ENCODE measurements at places on chromosomes 5 and 9. TPM values are rescaled to one million over a fixed set of nuclear protein-coding genes. Genes with fewer than 3 reads are reported as not detected.

ANKRD18A gene
- 10.5 TPM for total RNA-seq

TLX3 gene
- not detected for total RNA-seq

HK3 gene
- total RNA-seq, result 3.1 TPM

HTR1A gene
- total RNA-seq, result 0.38 TPM

CDH18 gene
- total RNA-seq, result not detected

SOWAHA gene
- total RNA-seq, result 4.7 TPM

EFNA5 gene
- 6.9 TPM for total RNA-seq

SLC36A2 gene
- total RNA-seq, result not detected

IL4 gene
- total RNA-seq, result not detected

GABRB2 gene
- total RNA-seq, result 4.6 TPM

PPP6C gene
- total RNA-seq, result 41.3 TPM

PCDHB9 gene
- 3.9 TPM for total RNA-seq

WNT8A gene
- not detected for total RNA-seq

PHF24 gene
- 1.3 TPM for total RNA-seq

LEAP2 gene
- total RNA-seq, result 1.5 TPM

SNAPC3 gene
- total RNA-seq, result 34.0 TPM

CDC25C gene
- 0.27 TPM for total RNA-seq

TLR4 gene
- total RNA-seq, result 24.0 TPM

PCDHA13 gene
- 3.5 TPM for total RNA-seq

TMEM252 gene
- not detected for total RNA-seq

SPATA31A3 gene
- total RNA-seq, result not detected

CKMT2 gene
- 22.5 TPM for total RNA-seq

AK3 gene
- 92.1 TPM for total RNA-seq

SCGB3A2 gene
- total RNA-seq, result not detected

SPAAR gene
- 2.1 TPM for total RNA-seq

ACER2 gene
- total RNA-seq, result 9.3 TPM

MOB3B gene
- total RNA-seq, result 9.8 TPM

TAF7 gene
- 60.5 TPM for total RNA-seq

SLC6A18 gene
- not detected for total RNA-seq

NUTM2F gene
- not detected for total RNA-seq

FOXD4 gene
- total RNA-seq, result not detected

SMIM33 gene
- not detected for total RNA-seq

MARCOL gene
- not detected for total RNA-seq

CCNI2 gene
- 0.67 TPM for total RNA-seq

CDH6 gene
- 2.1 TPM for total RNA-seq

PLCXD3 gene
- total RNA-seq, result 1.4 TPM

SHISAL2B gene
- total RNA-seq, result not detected

CRHBP gene
- total RNA-seq, result 8.7 TPM

ZFP2 gene
- total RNA-seq, result 9.0 TPM

KCTD16 gene
- 0.68 TPM for total RNA-seq

CA9 gene
- total RNA-seq, result not detected

NUP155 gene
- total RNA-seq, result 28.7 TPM
